Adipocyte (in vitro differentiated cells): ENCODE measurements at places on chromosomes 4 and X.
A peak's percentile ranks its signal among the peaks of the same experiment; 100 is the strongest.

- DNase-seq, result peak; percentile 22
These were observed 170.6 kb upstream of the S100G start for GRCh38 chrX:16479206-16479869.

DNA sequence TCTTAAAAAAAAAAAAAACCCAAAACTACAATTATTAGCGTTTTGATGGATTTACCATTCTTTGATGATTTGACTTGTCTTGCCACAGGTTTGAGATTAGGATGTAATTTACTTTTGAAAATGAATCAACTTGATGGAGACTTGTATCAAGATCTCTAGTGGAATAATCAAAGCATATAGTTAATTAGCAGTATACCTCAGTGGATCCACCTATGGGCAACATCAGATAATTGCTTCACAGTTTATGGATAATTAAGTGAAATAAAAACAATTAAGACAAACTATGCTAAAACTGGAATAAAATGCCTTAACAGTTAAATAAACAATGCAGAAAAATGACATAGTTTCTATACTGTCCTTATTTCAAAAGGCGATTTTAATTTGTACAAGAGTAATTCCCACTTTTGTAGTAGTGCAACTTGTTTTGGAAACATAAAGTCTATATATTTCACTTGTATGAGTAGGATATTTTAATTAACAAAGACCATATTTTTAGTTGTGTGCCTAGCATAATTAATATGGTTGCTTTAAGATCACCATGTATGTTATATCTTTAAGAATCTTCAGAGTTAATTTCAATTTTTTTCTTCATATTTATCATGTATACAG, 4.2 kb downstream of the CPEB2 start:
- DNase-seq, result peak; percentile 52

DNA sequence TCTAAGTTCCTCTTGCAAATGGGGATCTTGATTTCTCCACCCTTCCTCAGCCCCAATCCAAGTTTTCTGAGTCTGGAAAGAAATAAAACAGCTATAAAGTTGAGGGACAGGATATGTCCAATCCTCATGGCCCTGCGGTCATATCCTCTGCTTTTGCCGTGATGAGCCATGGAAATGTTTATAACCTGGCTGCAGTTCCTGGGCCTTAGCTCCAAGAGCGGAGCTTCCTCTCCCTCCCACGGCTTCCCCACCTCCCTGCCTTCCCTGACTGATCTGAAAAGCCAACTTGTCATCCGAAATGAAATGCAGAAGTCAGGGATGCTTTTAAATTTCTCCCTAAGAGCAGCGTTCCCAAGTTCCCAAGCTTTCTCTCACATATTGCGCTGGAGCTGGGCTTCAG, 221.5 kb upstream of the SFRP2 start:
- DNase-seq, result no peak

DNA sequence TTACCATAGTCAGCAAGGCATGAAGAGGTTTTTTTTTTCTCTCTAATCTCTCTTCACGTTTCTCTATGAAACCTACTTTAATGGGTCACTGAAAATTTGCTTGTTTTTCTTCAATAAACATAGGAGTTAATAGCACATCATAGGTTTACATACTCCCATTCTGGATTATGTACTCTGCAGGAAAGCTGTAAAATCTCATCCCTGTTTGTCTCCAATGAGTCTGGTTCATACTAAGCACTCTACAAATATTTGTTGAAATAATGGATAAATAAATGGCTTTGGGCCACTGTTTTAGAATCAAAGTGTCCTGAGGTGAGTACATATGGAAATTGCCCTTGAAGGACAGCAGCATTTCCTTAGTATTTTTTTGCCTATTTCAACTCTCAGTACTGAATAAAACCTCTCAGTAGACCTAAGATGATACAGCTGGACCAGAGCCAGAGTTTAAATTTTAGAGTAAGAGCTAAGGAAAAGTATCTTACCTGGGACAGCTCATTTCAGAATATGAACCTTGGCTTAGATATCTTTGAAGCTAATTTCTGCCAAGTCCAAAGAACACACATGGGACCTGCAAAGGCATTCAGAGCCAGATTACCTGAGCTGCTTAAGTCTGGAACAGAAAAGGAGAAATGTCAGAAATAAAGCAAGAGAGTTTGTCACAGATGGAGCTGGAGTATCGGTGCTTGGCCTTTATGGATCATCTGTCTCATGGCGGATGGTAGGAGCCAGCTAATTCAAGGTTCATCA, 34.4 kb downstream of the PF4 start:
- DNase-seq, result no peak

DNA sequence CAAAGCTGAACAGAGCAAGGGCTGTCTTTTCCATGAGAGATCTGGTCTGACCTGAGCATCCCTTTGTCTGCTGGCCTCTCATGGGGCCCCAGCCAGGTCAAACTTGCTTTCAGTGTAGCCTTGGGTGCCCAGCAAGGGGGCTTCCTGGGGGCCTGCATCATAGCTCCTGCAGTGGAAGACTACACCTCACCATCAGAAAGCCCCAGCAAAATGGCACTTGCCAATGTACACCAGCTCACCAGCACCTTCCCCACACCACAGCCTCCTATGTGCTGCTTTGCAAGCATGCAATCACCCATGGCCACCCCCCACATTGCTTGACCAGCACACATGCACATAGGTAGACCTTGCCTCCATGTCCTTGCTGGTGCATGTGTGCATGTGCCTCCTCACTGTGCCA, 1478.1 kb downstream of the FSTL5 start:
- no peak for DNase-seq

DNA sequence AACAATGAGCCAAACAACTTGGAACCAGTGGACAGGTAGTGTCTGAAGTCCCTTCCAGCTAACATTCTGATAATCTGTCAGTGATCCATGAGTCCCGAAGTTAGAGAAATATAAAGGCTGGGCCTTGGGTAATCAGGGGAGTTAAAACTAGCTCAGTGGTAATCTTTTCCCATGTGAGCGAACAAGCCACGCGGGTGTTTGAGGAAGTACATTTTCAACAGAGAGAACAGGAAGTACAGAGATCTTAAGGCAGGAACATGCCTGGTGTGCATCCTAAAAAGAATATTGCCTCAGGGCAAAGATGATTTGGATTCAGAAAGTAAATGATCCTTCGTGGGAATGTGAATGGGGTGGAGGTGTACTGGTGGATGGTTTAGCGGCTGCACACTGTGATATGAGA, 42.9 kb downstream of the FNIP2 start:
- DNase-seq, result no peak

- DNase-seq, result no peak
These were observed 31.7 kb upstream of the TMPRSS11D start for GRCh38 chr4:67915400-67915966.
